Activated T-helper 1 cell treated with Interleukin-2 at 50 U/mL for 16 hours (primary cell): ENCODE measurements at places on chromosomes 12 and 14.
A peak's percentile ranks its signal among the peaks of the same experiment; 100 is the strongest.

GRCh38 chr14:75626863-75627262 lies 33.8 kb downstream of the ERG28 start:
- DNase-seq = no peak

DNA sequence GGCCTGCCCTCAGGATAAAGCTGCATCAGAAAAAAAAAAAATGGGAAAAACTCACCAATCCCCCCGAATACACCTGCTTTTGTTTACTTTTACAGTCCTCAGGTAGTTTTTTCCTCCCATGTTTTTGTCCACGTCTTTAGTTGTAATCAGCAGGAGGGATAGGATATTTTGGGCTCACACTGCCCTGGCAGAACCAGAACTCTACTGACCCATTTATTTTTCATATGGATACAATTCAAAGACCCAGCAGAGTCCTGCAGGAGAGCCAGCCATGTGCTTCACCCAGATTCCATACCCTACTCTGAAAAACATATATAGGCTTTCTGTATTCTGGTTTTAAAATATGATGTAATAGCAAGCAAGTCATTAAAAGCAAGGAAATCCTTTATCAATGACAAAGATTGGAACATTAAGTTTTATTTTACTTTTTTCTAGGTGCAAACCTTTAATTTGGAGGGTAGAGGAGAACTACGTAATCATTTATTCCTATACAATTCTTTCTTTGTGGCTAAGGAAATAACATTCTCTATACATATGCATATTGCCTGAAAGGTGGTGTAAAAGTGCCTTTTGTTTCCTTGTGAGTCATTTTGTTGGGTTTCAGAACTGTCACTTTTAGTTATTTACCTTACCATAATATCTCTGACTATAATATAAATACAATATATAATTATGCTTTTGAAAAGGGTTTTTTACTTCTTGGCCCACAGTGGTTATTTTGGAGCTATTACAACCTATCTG lies 19.1 kb downstream of the DACT1 start:
- DNase-seq = no peak

GRCh38 chr12:120649442-120650232 lies 9.2 kb downstream of the CABP1 start:
- DNase-seq = no peak

- peak; percentile 55 for DNase-seq
Observed at GRCh38 chr12:55927588-55928502, at the start of gene PYM1. PYM1 (minus strand) TSS chr12:55927894; CDS start chr12:55927761, 133 bp downstream.

GRCh38 chr14:96090441-96091148 lies 51.4 kb downstream of the C14orf132 start:
- no peak for DNase-seq

DNA sequence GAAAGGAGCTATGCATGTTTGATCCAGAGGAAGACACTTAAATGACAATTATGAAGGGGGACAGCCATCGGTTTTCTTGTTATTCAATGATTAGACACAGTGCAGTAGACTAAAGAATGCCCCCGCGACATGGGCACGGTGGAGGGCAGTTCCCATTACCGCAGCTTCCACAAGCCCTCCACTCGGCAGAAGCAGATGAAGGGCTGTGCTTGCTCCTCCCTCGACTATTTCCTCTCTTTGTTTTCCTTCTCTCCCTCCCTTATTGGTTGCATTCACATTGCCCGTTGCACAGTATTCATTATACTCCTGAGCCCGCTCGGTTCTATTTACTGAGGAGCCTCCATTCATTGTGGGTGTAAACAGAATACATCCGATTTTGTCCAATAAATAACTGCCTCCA lies 138.8 kb upstream of the RASSF8 start:
- DNase-seq = no peak
